Stimulated activated CD8-positive, alpha-beta memory T cell treated with anti-CD3 and anti-CD28 coated beads, Interleukin-2, amount 100 ng/mL, for 1 hour (primary cell): ENCODE measurements at places on chromosomes 5 and 9.

DNA sequence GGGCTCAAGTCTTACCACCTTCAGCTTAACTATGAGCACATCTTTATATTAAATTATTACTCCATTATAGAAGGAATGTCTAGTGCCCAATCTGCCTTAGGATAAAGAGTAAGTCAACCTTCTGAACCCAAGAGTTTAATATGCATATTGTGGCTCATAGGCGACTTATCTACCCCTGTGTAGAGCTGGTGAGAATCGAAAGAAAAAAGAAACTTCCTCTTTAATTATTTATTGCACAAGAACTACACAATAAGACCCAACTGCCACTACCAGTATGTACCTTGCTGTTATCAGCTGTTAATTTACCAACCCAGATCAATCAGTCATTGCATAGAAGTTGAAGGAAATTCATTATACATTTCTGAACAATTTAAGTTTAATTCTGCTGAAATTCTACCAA, 329.1 kb upstream of the SLC24A2 start:
- DNase-seq: no peak

DNA sequence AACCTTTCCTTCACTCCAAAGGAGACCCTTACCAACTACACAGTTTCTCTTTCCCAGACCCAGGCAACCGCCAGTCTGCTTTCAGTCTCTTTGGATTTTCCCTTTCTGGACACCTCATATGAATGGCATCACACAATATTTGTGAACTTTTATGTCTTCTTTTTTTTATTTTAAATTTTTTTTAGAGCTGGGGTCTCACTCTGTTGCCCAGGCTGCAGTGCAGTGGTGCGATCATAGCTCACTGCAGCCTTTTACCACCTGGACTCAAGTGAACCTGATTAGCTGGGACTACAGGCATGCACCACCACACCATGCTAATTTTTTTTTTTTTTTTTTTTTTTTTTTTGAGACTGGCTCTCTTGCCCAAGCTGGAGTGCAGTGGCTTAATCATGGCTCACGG, 37.5 kb downstream of the UBAP1 start:
- no peak for DNase-seq

- DNase-seq: no peak
These were observed 1.8 kb upstream of the PPARGC1B start for GRCh38 chr5:149728303-149728702.

GRCh38 chr5:153094333-153094732, 396.1 kb upstream of the GRIA1 start:
- DNase-seq: no peak

- no peak for DNase-seq
These were observed 280.6 kb upstream of the EFNA5 start for GRCh38 chr5:107951309-107951708.

- DNase-seq: no peak
These were observed 177.0 kb upstream of the SH3GL2 start for GRCh38 chr9:17401858-17402257.

DNA sequence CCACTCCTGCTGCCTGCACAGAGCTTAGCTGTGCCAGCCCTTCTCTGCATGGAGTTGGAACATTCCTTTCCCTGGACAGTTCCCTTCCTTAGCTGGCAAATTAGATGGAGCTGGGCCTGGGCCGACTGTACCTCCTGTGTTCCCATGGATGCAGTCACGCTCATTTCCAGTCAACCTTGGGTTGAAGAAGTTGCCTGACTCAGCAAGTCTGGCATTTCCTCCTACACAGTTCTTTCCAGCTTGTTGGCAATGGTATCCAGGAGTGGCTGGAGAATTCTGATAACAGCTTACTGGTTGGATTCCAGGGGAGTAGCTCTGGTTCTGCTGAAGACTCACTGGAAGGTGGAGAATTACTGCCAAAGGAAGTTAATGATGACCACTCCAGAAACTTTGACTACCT, 9.2 kb upstream of the TAF1L start:
- DNase-seq: no peak

DNA sequence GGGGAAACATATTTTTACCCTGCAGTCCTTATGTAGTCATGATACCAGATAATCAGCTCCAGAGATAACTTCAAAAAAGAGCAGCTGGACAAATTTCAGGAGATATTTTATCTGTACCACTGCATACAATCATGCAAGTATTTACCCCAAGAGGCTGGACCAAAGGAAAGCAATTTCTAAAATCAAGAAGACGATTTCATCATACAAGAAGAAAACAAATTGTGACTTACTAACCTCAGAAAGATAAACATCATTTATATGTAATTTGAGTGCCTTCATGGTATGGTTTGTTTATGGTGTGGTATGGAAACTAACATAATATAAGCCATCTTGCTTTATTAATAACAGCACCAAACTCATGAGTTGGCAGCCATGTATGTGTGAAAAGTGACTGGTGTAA, 603.6 kb downstream of the PSAT1 start:
- DNase-seq: no peak

DNA sequence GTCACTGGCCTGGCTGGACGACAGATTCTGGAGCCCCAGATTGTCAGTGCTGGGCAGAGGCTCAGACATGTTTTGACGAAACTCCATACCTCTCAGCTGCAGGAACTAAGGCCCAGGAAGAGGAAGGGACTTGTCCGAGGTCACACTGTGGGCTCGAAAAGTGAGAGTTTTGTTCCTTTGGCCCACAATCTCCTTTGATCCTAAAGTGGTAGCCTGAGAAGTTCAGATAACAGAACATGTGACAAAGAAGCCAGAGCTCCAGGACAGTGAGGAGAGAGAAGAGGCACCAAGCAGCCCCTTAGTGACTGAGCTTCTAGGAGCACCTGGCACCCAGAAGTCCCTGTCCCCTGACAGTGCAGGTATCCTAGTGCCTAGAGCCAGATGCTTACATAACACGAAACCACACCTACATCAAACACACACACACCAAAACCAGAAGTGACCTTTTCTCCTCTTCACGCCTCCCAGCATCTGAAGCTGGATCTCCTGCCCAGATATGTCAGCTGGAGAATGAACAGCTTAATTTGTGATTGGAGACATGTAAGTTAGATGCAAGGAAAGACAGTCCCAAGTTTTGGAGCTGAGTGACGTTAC, 88.9 kb downstream of the ADRB2 start:
- DNase-seq: no peak

DNA sequence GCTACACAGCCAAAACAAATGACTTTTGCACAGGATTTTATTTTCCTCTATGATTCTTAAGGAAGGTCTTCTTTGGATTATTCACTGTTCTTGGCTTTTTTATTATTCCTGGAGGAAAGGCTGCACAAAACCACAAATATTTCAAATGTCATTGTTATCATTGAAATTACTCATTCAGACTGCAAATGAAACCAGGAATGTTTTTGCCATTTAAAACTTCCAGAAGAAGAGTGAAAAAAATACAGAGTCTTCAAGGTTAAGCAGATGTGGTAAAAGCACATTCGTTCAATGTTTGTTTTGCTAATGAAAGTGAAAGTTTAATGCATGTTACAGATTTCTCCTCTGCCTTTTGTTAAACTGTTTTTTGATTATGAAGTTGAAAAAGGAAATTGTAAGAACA, 238.2 kb downstream of the TLE4 start:
- no peak for DNase-seq

DNA sequence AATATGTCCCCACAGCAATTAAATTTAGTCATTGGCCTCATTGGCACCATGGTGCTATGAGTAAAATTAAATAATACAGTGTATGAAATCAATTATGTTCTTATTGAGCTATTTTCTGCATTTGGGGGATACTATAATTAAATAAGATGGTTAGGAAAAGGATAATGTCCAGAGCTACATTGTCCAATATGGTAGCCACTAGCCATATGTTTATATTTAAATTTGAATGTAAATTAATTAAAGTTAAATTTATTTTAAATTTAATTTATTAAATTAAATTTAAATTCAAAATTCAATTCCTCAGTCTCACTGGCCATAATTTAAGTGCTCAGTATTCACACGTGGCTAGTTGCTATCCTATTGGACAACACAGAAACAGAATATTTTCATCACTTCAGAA, 115.7 kb downstream of the SPATA31D1 start:
- DNase-seq: no peak

DNA sequence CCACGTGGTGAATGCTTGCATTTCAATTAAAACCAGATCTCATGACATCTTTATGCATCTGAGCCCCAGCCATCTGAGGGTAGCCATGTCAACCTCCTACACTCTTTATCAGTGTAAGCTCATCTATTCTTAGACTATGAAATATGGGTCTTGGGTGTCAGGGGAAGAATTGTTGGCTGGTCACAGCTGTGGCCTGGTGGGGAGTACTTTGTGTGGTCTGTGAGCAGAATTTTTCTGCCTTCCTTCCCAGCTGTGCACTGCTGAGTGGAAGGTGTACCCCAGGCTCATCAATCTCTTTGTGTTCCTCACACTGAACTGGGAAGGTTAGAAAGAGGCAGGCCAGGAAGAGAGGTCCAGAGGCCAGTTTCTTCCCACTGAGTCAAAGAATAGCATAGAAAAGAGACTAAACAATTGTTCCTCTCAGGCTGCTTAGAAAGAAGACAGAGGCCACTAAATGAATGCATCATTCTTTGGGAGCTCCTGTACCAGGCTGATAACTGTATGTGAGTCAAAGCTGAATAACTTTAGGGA, 202.7 kb upstream of the RGMB start:
- no peak for DNase-seq

DNA sequence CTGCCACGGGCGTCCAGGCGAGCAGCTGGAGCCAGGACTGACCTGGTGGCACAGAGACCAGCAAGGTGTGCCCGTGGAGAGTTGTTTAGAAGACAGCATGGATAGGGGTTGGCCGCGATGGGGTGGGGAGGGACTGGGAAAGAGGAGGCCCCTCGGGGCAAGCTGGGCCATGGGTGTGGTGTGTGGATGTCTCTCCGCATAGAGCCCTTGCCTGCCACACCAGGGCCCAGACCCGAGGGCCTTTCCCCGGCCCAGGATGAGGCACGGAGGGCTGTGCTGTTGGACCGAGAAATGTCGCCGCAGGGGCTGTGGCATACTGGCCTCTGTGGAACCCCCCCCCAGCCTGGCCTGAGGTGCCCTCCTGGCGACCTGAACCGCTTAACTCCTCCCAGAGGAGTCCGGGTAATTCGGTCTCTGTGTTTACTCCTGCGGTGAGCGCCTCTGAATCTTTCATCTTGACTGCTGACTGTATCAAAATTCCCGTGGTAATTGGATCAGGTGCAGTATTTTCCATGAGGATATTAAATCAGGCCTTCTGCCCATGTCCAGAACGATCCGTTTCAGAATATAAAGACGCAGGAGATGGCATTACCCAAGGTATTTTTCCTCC, 22.5 kb upstream of the LAMC3 start:
- DNase-seq: no peak

- no peak for DNase-seq
These were observed 292.4 kb downstream of the EFNA5 start for GRCh38 chr5:107378218-107378899.

DNA sequence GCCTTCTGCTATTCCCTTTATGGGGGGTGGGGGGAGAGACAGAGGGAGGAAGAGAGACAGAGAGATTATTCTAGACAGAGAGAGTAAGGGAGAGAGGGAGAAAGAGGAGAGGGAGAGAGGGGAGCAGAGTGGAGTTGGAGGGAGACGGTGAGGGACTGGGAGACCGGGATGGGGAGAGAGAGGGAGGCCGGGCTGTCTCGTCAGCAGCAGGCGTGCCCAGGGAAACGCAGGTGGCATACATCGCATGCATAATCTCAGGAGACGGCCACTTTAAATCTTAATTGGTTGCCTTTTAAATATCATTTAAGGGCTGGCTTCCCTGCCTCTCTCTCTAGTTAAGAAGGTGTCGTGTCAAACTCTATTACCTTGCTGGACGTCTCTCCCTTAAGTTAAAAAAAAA, 8.4 kb downstream of the IRX4 start:
- DNase-seq: no peak

DNA sequence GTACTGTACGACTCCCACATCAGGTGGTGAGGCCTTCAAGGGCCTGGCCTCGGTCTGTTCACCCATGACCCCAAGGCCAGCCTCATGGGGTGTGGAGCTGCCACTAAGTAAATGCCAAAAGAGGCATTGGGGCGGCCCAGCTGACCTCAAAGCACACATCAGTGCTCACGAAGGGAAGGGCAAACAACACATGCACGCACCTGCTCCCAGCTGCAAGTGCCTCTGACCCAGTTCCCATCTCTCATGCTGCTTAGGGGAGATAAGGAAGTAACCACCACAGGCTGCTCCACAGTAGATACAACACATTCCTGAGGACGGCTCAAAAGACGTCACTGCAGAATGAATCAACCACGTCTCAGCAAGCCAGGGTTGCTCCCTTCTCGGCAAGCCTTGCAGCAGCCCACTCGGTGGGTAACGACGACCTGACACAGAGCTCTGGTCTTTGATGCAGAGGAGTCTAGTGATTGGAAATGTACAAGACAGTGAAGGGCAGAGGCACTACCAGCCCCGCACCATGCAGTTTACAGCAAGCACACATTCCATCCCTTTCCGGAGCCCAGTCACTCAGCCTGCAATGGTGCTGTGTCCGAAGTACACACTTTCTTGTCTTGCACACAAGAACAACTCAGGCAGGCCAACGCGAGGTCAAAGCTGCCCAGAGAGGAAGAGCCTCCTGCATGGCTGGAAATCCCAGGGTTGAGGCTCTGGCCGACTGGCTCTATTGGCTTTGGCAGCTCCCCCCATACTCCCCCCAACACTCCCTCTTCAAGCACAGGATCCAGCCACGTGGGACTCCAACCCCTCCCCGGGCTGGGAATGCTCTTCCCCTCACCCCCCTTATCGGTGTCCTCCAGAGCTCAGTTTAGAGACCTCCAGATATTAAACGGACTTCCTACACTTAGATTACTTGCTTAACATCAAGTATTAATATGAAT, 31.8 kb downstream of the FABP6 start:
- no peak for DNase-seq

- DNase-seq: no peak
These were observed 68.6 kb downstream of the MLLT3 start for GRCh38 chr9:20553558-20554149.

DNA sequence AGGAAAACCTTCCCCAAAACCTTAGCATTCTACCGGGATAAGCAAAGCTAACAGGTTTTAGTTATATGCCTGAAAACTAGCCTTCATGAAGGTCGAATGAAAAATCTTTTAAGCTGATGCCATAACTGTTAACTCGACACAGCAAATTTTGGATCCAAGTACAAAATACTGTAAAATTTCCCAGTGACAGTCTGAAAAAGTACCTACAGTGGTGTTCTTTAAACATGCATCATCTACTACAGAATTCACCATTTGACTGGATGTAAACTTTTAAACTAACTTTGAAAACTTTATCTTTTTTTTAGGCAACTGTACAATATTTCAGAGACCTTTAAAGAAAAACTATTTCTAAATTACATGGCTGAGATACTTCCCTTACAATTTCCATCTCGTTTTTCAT, 791 bp downstream of the RAPGEF6 start:
- no peak for DNase-seq

GRCh38 chr9:88041447-88041846, 67.1 kb upstream of the CDK20 start:
- DNase-seq: no peak

GRCh38 chr5:83034528-83035207, 42.5 kb downstream of the TMEM167A start:
- no peak for DNase-seq
